ENCODE measurements at places on chromosomes 4 and X. TPM values are rescaled to one million over a fixed set of nuclear protein-coding genes. Genes with fewer than 3 reads are reported as not detected.

Gene KLF8
- 33.1 TPM for total RNA-seq

Gene CXorf49
- total RNA-seq, result not detected

Gene KDR
- 19.4 TPM for total RNA-seq

Gene CYLC1
- total RNA-seq, result not detected

DNA sequence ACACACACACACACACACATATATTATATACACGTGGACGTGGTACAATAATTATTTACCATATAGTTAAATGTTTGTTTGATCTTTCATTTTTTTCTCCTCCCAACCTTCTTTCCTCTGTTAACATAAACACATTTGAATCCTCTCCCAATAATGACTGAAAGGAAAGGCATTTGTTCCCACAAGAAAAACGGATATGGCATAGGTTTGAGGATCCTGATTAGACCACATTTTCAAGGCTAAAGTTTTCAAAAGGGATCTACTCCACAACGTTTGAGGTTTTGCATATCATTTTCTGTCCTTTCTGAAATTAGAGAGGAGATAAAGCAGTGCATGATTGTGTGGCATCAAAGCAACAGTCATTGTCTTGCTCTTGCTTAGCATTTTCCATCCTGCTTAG lies 1883.4 kb downstream of the STIM2 start:
- no peak for DNase-seq

Gene RIBC1
- not detected for total RNA-seq
